Dorsolateral prefrontal cortex (tissue), 122 donors: ENCODE measurements at places on chromosomes 5 and 9. TPM values are rescaled to one million over a fixed set of nuclear protein-coding genes. Genes with fewer than 3 reads are reported as not detected.

DNA sequence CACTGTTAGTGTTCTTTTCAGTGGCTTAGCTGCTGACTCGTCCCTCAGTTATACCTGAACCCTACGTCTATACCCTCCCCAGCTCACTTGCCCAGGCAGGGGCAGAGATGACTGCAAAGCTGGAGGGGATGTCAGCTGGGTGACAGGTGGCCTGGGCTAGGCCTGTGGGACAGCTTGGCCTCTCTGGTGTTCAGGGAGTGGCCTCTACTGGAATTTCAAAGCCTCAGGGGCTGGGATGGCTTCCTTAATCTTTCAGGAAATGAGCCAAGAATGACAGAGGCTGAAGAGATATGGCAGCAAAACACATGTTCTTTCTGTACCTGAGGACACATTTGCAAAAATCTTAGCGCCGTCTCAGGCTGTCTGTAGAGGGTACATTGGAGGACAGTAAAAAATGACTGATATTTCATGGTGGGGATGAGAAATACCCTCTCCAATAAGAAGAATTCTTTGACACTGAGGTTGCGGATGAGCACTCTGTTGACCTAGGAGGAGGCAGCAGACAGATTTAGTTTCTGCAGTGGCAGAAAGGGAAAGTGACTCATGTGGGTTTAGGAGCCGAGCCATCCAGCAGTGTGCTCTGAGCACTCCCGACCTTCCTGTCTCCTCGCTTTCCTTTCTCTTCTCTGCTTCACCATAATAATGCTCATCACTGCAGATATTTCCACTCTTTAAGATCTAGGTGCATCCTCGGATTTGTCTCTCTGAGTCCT, 54.4 kb downstream of the ENTREP1 start:
- no peak for DNase-seq

BARHL1 gene
- not detected for total RNA-seq

GABRA6 gene
- total RNA-seq, result 2.0 TPM

DNA sequence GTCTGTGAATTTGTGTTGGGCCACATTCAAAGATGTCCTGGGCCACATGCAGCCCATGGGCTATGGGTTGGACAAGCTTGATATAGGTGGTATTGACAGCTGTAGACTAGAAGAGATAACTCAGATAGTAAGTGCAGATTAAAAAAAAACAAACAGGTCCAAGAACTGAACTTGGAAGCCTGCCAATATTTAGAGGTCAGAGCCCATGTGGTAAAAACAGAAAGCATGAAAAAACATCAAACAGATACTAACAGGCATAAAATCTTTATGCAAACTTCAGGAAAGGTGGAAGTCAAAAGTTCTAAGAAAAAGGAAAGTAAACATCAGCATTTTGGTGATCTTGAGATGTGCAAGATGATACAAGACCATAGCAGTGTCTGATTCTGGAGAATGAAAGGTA, 155.1 kb upstream of the NR4A3 start:
- no peak for DNase-seq

DNA sequence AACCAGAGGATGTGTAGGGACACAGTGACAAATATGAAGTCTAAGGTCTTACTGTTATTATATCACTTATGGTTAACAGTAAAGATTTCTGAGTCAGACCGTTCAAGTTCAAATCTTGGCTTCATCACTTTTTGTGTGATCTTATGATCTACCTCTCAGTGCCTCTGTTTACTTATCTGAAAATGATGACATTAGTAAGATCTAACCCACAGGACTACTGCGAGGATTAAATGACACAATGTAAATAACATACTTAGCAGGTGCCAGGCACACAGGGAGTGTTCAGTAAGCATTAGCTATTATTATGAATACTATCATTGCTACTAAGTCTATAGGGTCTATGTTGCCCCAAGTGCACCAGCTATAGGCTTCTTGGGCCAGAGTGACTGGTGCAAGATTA, 2.0 kb downstream of the IRF1 start:
- DNase-seq, result no peak

DNA sequence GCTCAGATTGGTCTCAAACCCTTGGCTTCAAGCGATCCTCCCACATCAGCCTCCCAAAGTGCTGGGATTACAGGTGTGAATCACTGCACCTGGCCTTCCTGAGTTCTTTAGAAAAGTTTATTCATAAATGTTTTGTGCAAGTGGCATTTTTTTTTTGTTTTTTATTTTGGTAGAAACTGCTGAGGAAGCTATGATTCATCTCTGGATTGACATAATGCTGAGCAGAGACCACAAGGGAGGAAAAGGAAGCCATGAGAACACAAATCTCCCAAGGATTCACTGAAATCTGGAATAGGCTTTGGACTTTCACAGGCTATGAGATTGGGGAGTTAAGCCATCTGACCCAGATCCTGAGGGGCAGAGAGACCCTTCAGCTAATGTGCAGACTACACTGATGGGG, 3.4 kb upstream of the SLC46A2 start:
- DNase-seq, result no peak

GRCh38 chr9:102779356-102779755, 215.8 kb upstream of the CYLC2 start:
- no peak for DNase-seq

TLN1 gene
- total RNA-seq, result 112 TPM

CCDC192 gene
- not detected for total RNA-seq

GRCh38 chr5:173890195-173890991, 2.2 kb downstream of the CPEB4 start:
- DNase-seq, result no peak

GRCh38 chr5:1555011-1555807, 31.4 kb upstream of the LPCAT1 start:
- DNase-seq, result no peak

DNA sequence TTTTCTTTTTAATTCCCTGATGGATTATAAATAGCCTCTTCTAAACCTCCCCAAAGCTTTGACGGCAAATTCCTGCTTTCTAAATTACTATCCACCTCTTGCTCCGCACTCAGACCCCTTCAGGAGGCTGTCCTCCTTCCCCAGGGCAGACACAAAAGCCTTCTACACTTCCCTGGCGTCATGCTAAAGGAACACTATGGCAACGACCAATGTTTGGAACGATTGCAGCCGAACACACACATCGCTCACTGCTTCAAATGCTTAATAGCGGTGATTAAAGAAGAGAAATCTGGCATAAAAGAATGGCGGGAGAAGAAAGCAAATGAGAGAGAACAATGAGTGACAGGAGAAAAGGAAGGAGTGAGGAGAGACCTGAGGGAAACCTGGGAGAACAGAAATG, 297.3 kb downstream of the MLLT3 start:
- no peak for DNase-seq

GRCh38 chr5:5739490-5739945, 317.0 kb downstream of the ICE1 start:
- DNase-seq, result no peak

- DNase-seq, result no peak
Measured at GRCh38 chr9:120136696-120137095, 443.3 kb downstream of the CDK5RAP2 start.

GRCh38 chr5:134129411-134130238, 15.1 kb downstream of the TCF7 start:
- no peak for DNase-seq
